Activated CD4-positive, alpha-beta memory T cell treated with anti-CD3 and anti-CD28 coated beads for 36 hours (primary cell): ENCODE measurements at places on chromosomes 16 and 17. TPM values are rescaled to one million over a fixed set of nuclear protein-coding genes. Genes with fewer than 3 reads are reported as not detected.

DNA sequence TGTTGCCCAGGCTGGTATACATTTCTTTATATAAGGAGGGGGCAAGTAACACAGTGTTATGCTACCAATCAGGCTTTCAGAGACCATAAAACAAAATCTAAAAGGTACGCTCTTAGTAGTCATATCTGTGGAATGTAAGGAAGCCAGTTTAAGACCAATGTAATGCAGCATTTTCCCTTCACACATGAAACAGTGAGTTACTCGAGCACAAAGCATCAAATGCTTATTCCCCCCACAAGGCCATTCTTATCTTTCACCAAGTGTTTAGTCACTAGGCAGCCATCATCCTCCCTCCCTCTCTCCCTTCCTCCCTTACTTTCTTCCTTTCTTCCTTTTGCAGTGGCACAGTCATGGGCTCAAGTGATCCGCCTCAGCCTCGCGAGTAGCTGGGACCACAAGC lies 12.8 kb downstream of the HMOX2 start:
- H3K4me3 ChIP-seq: no peak overlapping the region
- H3K4me1 ChIP-seq: peaks cover 63% of the 10 kb centered on the region
- no peak for DNase-seq
- peaks cover 27% of the 10 kb centered on the region for H3K36me3 ChIP-seq
- peak overlapping the region; percentile 94 for H3K27ac ChIP-seq

GRCh38 chr17:28547096-28547622 lies 5.3 kb downstream of the UNC119 start:
- DNase-seq: no peak
- H3K4me1 ChIP-seq: peaks cover 43% of the 10 kb centered on the region
- H3K4me3 ChIP-seq: no peak overlapping the region
- peak overlapping the region; percentile 21 for H3K27ac ChIP-seq
- no peaks in the 10 kb centered on the region for H3K27me3 ChIP-seq

DNA sequence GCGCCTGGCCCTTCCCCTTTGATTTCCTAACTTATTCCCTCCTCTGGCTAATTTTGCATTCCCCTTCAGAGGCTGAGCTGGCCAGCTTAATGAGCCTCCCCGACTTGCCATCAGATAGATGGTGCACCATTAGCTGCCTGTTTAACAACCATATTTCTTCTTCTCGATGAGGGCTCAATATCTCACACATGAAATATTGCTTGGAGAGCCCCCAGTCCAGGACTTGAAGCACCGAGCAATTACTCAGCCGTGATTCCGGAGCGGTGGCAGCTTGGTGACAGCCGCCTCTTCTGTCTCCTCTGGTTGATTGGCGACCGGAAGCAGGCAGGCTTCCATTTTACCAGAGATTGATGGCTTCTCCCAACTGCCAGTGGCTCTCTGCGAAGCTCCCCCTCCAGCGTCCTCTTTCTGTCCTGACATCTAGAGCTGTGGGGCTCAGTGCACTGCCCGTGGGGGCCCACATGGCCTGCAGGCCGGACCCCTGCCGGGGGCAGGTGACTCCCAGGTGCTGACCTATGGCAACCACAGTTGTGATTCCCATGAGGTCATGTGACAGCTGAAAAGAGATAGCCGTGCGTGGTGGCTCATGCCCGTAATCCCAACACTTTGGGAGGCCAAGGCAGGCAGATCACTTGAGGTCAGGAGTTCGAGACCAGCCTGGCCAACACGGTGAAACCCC lies 133.7 kb upstream of the SEC14L1 start:
- no peak for DNase-seq
- no peak overlapping the region for H3K4me3 ChIP-seq
- no peaks in the 10 kb centered on the region for H3K4me1 ChIP-seq
- H3K36me3 ChIP-seq: peaks cover 3% of the 10 kb centered on the region
- H3K27me3 ChIP-seq: peaks cover 5% of the 10 kb centered on the region
- H3K27ac ChIP-seq: no peak overlapping the region

GRCh38 chr17:45396496-45397205 lies 36.0 kb downstream of the ARHGAP27 start:
- no peaks in the 10 kb centered on the region for H3K27me3 ChIP-seq
- no peak overlapping the region for H3K4me3 ChIP-seq
- no peaks in the 10 kb centered on the region for H3K4me1 ChIP-seq
- peaks cover 28% of the 10 kb centered on the region for H3K36me3 ChIP-seq
- no peak for DNase-seq

Gene HOXB6
- 0.22 TPM for total RNA-seq
